Activated T-helper 1 cell treated with anti-CD3 and anti-CD28 coated beads, Interleukin-2, amount 50 U/mL, for 16 hours (primary cell): ENCODE measurements at places on chromosomes 4 and X.

DNA sequence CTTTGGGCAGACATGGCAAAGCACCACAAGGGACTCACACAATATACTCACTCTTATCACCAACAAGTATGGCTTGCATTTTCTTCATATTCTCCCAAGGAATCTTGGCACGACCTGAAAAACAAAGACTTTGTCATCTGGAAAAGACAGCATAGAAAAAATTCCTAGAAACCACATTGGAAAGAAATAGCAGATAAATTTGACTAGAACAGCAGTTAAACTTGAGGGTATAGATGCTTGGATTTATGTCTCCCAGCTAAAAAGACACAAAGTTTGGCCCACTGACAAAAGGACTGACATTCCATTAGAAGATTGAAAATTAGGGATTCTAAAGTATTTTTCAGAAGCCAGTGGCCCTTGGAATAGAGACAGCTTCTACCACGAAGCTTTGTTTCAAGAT is 6.9 kb upstream of the VEGFC start:
- DNase-seq: no peak

DNA sequence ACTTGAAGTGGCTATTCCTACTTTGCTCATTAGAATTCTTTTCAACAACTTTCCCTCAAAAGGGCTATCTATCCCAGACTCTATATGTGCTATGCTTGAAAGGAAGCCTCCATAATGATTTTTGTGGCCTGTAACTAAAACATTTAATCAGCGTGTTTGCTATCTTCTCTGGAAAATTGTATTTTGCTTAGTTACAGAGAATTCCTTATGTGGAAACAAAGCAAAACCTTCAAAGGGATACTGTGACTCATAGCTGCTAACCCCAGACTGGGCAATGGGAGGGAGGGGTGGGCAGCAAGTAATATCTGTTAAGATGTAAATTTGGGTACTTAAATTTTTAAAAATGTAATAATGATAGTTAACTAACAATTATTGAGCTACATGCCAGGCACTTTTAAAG is 3.7 kb downstream of the SLC25A14 start:
- DNase-seq: no peak

- no peak for DNase-seq
These were observed 391.4 kb downstream of the RAB28 start for GRCh38 chr4:13092702-13093101.

DNA sequence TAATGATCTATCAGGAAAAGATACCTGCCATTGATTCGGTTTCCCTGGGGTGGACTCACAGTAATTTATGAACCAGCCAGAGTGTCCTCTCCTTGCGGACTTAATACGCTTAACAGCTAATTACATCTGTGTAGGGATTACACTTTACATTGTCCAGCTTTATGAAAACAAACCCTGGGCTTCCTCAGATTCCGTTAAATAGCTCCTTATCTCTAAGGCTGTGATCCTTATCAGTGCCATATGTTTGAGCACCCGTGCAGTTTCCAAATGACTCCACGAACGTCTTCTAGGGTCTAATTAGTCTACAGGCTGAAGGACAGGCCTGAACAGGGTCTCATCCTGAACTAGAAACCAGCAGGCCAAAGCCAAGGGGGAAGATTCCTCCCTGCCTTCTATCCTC is 56.9 kb downstream of the KDR start:
- DNase-seq: no peak

DNA sequence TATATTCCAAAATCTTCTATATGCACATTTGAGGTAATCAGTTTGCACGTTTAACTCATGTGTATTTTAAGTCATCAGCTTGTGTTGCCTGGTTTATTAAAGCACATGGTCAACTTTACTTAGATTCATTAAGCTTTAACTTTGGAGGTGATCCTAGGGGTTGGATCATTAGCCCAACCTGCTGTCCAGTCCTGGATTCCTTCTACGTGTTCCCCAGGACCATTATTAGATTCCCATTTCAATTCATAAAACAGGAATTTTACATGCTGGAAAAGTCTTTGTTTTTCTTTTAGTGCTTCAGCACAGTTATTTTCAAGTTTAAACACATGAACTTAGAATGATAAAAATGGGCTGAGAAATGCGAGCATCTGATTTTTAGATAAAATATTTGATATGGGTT is 132.5 kb downstream of the SORBS2 start:
- no peak for DNase-seq

GRCh38 chr4:110196871-110197528 is 1.4 kb downstream of the ELOVL6 start:
- DNase-seq: peak; percentile 38

DNA sequence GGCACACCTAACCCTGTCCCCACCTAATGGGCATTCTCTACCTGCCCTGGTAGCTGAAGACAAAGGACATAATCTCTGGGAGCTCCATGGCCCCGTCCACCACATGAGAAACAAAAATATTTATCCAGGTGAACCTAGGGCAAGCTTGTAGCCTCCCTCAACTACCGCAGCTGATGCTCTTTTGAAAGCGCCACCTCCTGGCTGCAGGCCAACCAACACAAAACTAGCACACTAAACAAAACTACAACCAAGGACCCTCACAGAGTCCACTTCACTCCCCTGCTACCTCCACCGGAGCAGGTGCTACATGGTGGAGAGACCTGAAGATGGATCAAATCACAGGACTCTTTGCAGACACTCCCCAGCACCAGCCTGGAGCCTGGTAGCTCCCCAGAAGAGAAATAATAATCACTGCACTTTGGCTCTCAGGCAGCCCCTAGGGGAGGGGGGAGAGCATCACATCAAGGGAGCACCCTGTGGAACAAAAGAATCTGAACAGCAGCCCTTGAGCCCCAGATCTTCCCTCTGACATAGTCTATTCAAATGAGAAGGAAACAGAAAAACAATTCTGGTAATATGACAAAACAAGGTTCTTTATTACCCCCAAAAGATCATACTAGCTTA is 111.3 kb upstream of the ATP8A1 start:
- DNase-seq: no peak

- DNase-seq: peak; percentile 3
These were observed 109.1 kb downstream of the GPAT3 start for GRCh38 chr4:83644677-83645659.

DNA sequence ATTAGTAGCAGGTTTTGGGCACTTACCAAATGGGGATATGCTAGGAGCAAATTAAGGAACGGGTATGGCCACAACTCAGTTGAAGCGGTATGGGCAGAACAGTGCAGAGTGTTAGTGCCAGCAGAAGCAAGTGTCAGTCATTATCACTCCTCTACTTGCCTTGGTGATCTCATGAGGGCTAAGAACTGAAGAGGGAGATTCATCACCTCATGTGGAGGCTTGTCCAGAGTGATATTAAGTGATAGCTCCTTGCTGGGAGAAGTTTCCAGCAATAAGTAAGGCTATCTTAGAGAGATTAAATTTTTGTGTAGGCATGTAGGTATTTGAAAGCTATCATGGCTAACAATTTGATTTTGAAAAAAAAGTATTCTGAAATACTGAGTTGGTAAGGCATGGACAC is 615.4 kb upstream of the SMIM31 start:
- DNase-seq: no peak

GRCh38 chrX:9315086-9315485 is 149.8 kb upstream of the TBL1X start:
- no peak for DNase-seq

GRCh38 chrX:102983205-102983604 is 46.1 kb downstream of the RAB40AL start:
- no peak for DNase-seq

DNA sequence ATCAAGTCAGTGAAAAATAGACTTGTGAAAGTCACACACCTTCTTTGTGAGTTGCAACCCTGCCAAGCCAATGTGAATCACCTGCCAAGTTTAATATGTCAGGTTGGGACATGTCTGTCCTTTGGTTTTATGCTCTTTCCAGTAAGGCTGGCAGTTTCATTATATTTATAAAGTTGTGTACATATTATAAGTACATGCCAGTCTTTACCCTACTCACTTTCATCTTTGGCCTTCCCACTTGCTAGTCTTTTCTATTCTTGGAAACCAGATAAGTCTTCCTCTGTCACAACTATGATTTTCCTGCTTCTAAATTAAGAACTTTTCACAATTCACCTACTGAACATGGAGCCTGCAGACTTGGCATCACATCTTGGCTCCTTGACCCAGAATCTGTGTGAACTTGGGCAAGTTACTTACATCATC is 680.7 kb upstream of the BOD1L1 start:
- no peak for DNase-seq

GRCh38 chr4:48979914-48980579 is 6.0 kb upstream of the CWH43 start:
- no peak for DNase-seq

DNA sequence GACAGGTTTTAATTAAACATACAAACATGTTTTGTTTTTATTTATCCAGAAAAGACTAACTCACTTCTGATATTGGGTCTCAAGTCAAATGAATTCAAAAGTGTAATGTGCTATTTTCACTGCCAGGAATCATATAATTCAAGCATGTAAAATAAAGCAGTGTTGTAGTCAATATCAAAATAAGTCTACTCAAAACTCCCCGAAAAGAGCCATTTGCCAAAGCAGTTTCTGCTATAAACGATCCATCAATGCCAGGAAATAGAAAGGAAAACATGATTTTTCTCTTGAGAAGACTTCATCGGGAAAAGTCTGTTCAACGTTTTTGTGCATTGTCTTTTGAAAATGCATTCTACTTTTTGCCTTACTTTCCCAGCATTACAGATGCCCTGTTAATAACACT is 633.3 kb downstream of the FAT4 start:
- no peak for DNase-seq

- no peak for DNase-seq
These were observed 145.4 kb downstream of the CPEB2 start for GRCh38 chr4:15147714-15148113.

GRCh38 chr4:24497221-24497620 is 87.1 kb downstream of the DHX15 start:
- no peak for DNase-seq

DNA sequence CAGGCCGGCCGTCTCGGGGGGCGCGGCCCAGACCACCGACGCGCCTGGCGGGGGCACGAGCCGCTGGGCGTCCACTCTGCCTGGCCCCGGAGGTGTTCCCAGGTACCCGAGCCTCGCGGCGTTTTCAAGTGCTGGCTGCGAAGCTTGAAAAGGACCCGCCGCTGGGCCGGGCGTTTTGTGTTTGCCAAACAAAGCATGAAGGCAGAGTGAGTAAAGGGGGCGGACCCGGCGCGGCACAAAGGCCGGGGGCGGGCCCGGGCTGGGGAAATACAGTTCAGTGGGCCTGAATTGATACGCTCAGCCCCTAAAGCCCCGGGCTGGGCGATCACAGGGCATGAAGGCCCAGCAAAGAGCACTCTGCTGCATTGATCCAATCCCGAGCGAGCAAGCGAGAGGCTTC is 65.4 kb downstream of the SOX3 start:
- no peak for DNase-seq

DNA sequence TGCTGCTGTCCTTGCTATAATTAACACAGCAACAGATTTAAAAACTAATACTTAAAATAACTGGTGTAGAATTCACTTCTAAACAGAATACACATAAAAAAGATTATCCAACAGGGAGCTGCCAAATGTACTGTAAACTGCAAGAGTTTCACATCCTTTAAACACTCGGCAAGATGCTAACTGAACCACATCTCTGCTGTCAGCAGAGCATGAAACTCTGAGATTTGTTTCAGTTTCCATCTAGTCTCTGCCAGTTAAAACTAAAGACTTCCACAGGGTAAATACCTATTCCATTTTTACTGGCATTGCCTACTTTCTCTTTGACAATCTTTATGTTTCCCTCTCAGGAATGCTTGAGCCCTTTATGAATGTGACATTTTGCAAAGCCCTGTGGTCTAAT is 127.7 kb downstream of the SLC7A11 start:
- no peak for DNase-seq

DNA sequence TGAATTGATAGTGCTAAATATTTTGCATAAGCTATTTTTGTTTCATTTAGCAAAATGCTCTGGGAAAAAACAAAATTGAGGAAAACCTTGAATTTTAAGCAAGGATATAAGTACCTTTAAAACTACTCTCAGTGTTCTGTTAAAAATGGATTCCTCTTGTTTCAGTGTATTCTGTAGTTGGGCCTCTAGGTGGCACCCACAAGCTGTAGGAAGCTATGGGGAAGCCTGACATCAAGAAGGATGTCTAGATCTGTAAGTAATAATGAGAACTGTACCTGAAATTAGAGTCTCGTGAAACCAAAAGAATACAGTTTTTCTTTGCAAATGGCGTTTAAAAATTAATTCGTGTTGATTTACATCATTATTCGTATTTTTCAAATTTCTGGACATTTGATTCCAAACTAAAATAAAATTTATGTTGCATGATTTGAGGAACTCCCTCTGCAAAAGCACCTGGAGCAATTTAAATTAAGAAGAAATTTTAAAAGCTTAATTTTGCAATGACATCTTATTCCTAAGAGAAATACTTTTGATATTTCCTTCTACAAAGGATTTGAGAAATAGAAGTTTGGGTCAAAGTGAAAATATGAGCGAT is 51.2 kb downstream of the TMPRSS11E start:
- peak; percentile 4 for DNase-seq

GRCh38 chrX:150084496-150085229 is 146.4 kb upstream of the EOLA2 start:
- no peak for DNase-seq

DNA sequence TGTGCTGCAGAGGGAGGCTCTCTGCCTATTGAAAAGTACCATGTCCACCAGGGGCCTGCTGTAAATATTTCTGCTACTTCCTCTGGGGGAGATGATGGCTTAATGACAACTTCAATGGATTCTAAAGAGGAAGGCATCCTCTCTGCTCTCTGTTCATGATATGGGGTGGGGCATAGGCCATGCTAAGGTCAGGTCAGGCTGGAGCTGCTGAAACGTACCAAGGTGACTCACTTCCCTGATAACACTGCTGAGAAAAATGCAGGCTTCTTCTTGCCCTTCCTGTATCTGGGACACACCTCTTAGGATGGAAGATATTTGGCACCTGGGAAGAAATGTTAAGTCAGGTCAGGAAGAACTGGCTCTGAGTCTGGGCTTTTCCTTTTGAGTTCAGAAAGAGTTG is 31.5 kb downstream of the HS3ST1 start:
- DNase-seq: no peak

DNA sequence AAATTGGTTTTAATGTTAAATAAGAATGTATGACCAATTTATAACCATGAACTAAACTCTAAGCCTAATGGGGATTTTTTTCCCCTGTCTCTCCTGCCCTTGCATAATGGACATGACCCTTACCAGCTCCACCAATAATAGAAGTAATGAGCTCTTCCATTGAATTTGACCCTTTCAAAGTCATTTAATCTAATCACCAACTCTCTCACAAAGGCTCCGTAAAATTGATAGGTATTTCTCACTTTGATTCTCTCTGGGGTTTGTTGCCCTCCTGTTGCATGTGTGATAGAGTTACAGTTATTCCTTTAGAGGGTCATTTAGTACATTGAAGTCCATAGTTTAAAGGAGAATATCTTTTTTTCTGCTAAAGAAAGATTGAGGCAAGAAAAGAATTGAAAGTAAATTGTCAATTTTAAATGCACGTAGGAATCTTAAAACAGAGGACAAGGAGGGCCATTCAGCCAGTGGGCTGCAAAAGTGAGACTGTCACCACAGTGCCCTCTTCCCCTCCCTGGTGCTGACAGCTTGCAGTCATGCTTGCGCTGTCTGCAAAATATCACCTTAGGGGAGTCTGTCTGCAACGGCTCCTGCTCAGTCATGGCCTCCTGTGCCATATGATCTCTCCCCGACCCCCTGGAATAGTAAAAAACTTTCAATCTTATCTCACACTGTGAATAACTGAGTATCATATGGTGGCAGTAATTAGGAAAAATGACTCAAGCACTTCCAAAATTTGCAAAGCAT is 307.5 kb upstream of the GNPDA2 start:
- DNase-seq: no peak
